Spinal cord (tissue), 10 donors: ENCODE measurements at places on chromosomes 1 and 21. TPM values are rescaled to one million over a fixed set of nuclear protein-coding genes. Genes with fewer than 3 reads are reported as not detected.

Gene CAPN8
- 0.10 TPM for total RNA-seq

Gene PRDM16
- total RNA-seq, result 8.3 TPM

Gene PTGS2
- 4.3 TPM for total RNA-seq

Gene NLRP3
- total RNA-seq, result 5.0 TPM

GRCh38 chr1:15401391-15402055 is 8.2 kb upstream of the EFHD2 start:
- no peak for DNase-seq

DNA sequence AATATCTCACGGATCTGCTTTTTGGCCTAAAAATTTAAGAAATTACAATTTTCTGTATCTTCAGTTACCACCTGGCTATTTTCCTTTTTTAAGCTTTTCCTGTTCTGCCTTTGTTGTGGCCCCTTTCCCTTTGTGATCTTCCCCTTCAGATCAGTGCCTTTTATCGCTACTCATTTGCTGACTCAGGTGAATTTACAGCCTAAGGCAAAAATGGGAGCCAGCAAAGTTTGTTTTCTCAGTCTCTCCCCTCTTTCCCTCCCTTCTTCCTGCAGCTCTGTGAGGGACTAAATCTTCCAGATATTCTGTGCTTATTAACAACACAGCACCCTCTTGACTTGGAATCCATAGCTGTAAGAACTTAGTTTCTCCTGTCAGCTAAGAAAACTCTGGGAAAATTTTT is 5.3 kb upstream of the PRRC2C start:
- DNase-seq, result no peak

GRCh38 chr1:198424441-198424840 is 116.0 kb downstream of the ATP6V1G3 start:
- DNase-seq, result no peak

DNA sequence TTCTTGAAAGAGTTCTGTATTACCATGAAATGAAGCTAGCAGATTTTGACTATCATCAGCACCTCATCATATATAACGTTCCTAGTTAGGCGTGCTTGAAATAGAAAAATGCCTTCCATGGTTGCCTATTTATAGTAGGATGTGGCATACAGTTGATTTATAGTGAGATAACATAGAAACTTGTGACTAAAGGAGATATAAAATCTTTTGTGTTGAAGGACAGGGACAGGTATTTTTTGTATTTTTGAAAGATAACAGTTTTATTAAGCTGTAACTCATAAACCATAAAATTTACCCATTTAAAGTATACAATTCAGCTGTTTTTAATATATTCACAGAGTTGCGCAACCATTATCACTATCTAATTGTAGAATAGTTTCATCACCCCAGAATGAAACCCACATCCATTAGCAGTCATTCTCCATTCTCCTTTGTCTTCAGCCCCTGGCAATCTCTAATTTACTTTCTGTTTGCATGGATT is 19.3 kb downstream of the SPEN start:
- no peak for DNase-seq

- no peak for DNase-seq
Observed at GRCh38 chr1:157234705-157235273, 96.6 kb upstream of the ETV3 start.
